NCI-H1930 (cell line): ENCODE measurements at places on chromosomes 3 and 15.

- DNase-seq = no peak
Measured at GRCh38 chr3:65342084-65342683, 654.4 kb upstream of the ADAMTS9 start.

DNA sequence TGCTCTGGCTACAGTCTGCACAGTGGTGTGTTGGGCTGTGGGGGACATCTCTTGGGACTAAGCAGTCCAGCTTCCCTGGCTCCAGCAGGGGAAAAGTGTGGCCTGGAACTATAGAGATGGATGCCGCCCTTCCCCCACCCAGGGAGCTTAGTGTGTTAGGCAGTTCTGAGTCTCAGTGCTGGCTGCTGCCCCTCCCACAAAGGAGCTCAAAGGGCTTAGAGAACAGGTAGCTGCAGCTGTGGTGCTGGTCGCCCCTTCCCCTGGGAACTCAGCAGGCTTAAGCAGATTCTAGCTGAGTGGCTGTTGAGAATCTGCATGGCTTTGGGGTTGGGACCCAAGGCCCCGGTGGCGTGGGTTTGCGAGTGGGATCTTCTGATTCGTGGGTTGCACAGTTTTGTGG is 190.8 kb downstream of the PDCD6IP start:
- DNase-seq = no peak

DNA sequence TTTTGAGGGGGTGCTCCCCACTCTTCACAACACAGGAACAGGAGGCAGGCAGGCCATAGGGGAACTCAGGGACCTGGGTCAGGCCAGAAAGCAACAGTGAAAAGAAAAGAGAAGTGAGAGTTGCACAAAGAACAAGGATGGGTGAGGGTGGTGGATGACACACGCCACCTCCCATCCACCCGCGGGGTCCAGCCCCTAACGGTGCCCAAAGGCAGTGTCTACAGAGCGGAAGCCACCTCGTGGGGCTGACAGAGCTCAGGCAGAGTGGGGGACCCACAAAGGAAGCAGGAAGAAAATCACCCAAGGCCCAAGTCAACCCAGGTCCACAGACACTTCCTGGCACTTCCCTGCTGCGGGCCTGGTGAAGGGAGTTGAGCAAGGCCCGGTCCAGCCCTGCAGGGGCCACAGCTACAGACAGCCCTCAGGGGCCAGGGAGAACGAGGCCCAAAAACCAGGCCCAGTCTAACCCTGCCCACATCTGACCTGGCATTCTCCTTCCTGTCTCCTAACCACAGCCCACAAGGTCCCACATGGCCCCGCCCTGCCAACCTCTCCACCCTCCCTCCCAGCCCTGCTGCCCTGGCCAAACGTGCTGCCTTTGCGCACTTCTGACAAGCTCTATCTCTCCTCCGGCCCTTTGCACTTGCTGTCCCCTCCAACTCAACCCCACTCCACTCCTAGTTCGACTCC is 5.9 kb downstream of the NUP210 start:
- no peak for DNase-seq

DNA sequence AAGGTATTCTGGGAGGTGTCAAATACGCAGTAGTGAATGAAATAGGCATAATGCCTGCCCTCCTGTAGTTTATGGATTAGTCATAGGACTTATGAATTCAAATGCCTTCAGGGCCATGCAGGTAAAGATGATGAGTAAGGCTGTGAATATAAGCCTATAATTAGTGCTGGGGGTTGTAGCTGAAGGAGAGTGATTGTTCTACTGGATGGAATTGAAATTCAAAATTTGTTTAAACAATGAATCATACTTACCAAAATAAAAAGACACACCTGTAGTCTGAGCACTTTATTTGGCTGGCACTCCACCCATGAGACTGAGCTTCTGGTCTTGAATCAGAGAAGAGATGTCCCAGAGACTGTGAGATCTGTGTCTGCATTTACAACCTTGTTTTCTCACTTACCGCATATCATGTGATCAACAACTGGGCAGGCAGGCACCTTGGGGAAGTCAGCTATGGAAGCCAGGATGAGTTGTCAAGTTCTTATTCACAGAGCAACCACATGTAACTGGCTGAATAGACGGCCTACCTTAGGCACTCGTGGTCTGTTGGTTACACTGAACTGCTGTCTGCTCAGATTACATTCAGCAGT is 291.8 kb downstream of the NAALADL2 start:
- no peak for DNase-seq

DNA sequence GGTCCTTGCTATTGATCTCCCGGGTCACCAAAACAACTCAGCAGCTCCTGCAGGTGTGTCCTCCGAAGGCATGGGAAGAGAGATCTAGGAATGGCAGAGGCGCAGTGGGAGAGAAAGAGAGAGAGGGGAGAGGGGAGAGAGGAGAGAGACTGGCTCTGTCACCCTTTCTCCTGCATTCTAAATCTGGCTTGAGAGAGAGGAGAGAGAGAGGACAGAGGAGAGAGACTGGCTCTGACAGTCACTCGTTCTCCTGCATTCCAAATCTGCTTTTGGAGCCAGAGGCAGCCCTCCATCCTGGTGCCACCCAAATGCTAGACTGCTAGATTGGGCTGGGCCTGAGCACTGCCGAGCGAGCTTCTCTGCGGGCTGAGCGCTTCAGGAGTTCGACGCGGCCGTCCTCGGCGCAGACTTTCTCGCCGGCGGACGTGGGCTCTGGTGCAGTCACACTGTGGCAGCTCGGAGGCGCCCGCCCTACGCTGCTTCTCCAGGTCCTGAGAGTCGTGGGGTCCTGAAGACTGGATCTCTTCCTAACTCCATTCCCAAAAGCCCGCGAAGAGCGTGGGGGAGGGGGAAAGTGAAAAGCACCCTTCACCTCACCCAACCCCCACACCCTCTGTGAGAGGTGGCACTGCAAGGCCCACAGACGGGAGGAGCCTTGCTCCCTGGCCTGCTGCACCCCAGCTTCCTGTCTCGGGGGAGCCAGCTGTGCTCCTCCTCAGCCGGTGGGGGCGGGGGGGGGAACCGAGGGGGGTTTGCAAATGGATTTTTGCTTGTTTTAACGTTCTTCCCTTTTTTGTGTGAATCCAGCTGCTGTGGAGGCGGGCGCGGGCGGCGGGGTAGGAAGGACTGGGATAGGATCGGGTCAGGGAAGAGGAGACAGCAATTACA is 222.3 kb downstream of the MEIS2 start:
- DNase-seq = no peak

DNA sequence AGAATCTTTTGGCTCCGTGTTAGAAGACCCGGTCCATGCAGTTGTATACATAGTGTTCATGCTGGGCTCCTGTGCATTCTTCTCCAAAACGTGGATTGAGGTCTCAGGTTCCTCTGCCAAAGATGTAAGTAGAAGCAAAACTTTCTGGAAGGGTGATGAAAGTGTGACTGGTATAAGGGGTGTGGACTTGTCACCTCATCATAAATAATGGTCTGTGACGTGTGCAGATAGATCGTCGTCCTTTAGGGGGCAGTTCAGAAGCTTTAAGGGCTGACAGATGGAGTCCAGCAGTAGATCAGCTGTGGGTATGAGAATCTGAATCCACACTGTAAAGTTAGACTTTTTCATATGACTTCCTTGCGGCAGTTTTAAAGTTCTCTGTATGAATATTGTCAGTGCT is 15.3 kb downstream of the SEC61A1 start:
- DNase-seq = no peak
